ENCODE measurements at places on chromosomes 16 and 17.

- DNase-seq = no peak
These were observed 15.2 kb upstream of the METRNL start for GRCh38 chr17:83064021-83064731.

DNA sequence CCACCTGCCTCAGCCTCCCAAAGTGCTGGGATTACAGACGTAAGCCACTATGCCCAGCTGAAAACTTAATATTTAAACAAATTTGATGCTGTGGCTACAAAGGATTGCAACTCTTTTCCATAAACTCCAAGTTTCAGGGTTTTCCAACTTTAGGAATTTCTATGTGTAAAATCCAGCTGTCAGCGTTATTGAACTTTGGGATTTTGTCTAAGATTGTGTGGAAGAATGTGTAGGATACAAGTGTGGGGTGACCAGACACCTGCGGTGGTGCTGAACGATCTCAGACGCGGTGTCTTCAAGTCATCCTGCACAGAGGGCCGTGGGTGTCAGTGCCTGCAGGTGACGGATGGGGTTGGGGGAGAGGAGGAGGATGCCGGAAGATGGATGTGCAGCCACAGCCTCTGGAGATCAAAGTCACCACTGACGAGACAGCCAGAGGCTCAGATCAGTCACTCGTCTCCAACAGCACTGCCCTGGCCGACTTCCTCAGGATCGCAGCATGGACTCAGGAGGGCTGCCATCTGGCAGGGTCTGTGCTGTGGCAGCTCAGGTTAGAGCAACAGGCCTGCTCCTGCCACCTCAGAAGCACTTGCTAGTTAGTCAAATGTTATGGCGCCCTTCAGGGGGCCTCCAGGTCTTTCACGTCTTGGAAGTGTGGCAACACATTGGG lies 13.0 kb downstream of the ACSF3 start:
- no peak for DNase-seq

DNA sequence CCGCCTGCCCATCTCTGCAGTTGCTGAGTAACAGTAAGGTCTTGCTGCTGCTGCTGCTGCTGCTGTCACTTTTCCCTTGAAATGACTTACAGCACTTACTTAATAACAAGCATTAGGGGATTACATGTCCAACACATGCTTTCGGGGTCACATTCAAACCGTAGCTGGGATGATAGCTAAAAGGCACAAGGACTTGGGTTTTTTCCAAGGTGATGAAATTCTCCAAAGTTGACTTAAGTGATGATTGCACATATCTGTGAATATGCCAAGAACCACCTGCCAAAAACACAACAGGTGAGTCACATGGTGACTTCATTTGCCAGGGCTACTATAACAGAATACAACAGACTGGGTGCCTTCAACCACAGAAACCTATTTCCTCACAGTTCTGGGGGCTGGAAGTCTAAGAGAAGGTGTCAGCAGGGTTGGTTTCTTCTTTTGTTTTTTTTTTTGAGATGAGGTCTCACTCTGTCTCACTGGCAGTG lies 121.9 kb upstream of the TNRC6C start:
- DNase-seq = no peak

- peak; percentile 74 for DNase-seq
These were observed 38.2 kb upstream of the CCDC182 start for GRCh38 chr17:57783338-57783742.

GRCh38 chr16:79041206-79041605 lies 559.3 kb downstream of the MAF start:
- no peak for DNase-seq

DNA sequence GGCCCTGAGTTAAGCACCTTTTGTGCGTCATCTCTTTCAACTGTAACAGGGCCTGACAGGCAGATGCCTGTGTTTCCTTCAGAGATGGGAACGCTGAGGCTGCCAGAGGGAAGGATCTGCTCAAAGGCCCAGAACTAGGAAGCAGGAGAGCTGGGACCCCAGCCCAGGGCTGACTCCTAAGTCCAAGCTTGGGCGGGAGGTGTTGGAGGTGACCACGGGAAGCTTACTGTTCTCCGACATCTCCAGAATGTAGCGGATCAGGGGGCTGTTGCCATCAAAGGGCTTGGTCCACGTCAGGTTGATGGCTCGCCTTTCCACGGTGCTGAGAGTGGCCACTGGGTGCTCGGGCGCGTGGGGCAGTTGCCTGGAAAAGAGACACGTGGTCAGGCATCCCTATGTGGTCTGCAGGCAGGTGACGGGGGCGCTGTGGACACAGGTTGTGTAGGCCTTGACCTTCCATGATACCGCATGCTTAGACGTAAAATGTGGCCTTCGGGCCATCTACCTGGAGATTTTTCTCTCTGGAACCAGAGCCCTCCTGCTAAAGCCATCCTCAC lies 111.4 kb upstream of the CDC42EP4 start:
- no peak for DNase-seq

GRCh38 chr17:46758614-46759013 lies 59.9 kb downstream of the WNT3 start:
- DNase-seq = peak; percentile 47

- DNase-seq = no peak
These were observed 258.4 kb downstream of the MAP2K6 start for GRCh38 chr17:69672924-69673323.

DNA sequence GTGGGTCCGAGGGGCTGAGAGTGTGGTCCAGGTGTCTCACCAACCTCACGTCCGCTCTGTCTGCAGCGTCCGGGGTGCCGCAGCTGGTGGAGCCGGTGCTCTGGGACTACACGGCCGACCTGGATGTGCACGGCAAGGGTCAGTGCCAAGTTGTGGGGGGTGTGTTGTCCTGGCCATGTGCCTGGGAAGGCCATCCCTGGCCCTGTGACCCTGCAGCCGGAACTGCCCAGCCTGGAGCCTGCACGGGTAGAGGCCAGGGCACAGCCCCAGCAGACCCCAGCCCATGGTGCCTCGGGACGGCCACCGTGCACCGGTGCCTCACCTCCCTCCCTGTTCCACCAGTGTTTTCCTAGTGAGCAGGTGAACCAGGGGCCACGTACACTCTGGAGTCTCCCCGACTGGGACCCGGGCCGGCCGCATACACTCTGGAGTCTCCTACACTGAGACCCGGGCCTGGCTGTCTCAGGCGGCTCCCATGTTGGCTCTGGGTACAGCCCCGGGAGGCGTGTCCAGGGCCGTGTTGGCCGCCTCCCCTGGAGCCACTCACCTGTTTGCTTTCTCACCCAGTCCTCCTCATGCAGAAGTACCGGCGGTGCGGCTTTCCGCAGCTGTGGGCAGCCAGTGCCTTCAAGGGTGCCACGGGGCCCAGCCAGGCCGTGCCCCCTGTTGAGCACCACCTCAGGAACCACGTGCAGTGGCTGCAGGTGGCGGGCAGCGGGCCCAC lies 13.8 kb downstream of the CYBC1 start:
- no peak for DNase-seq

GRCh38 chr17:33142705-33143299 lies 150.3 kb downstream of the ASIC2 start:
- no peak for DNase-seq

DNA sequence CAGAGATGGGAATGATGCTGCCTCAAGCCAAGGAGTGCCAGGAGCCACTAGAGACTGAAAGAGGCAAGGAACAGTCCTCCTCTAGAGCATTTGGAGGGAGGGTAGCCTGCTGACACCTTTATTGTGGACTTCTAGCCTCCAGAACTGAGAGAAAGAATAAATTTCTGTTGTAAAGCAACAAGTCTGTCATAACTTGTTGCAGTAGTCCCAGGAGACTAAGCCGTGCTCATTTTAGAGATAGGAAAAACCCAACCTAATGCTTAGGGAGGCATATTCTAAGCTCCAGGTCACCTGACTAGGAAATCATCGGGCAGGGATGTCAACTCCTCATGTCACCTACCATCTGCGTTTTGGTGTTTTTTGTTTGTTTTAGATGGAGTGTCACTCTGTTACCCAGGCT lies 345.4 kb upstream of the EEF2KMT start:
- DNase-seq = no peak

DNA sequence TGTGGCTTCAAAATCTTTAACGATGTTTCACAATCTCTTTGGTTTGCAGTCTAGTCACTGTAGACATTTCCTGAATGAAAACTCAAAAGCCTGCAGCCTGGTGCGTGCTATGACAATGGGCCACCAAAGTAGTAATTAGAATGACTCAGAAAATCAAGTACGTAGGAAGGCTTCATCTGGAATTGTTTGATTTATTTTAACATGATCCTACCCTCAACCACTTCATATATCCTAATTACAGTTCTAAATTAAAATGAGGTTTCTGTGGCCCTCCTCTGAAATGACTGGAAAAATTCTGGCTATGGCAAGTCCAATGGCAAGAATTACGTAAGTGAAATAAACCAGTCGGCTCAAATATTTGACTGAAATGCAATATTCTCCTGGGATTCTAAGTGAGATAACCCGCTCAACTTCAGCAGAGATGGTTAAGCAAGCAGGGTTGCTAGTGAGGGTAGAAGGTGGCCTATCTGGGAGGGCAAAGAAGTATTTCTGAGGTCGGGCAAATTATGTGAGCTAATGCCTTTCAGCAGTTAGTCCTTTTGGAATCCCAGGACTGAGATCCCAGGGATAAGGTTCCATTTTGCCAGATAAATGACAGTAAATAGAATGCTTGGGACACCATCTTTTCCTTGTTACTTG lies 145.6 kb upstream of the MYOCD start:
- peak; percentile 94 for DNase-seq

- no peak for DNase-seq
These were observed 27.2 kb upstream of the C16orf95 start for GRCh38 chr16:87344165-87344930.

DNA sequence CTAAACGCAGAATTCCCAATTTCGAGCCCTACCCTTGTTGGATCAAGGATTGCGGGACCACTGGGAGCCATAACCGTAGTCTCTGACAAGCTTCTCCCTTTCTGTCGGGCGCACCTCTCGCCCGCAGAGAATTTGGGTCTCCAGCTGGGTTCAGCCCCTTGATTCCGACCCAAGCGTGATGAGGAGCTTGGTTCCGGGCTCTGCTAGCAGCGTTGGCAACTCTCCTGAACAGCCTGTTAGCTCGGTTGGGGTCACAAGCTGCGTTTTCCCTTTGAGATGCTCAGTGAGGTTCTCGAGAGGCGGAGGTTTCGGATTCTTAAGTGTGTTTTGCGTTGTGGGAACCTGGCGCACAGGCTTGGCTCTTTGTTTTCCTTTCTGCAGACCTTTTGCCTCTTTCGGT lies 655 bp downstream of the ATXN1L start:
- DNase-seq = no peak

GRCh38 chr16:19868421-19868820 lies 16.2 kb downstream of the GPRC5B start:
- DNase-seq = no peak

GRCh38 chr17:79160980-79161636 lies 86.5 kb downstream of the ENGASE start:
- DNase-seq = peak; percentile 79

DNA sequence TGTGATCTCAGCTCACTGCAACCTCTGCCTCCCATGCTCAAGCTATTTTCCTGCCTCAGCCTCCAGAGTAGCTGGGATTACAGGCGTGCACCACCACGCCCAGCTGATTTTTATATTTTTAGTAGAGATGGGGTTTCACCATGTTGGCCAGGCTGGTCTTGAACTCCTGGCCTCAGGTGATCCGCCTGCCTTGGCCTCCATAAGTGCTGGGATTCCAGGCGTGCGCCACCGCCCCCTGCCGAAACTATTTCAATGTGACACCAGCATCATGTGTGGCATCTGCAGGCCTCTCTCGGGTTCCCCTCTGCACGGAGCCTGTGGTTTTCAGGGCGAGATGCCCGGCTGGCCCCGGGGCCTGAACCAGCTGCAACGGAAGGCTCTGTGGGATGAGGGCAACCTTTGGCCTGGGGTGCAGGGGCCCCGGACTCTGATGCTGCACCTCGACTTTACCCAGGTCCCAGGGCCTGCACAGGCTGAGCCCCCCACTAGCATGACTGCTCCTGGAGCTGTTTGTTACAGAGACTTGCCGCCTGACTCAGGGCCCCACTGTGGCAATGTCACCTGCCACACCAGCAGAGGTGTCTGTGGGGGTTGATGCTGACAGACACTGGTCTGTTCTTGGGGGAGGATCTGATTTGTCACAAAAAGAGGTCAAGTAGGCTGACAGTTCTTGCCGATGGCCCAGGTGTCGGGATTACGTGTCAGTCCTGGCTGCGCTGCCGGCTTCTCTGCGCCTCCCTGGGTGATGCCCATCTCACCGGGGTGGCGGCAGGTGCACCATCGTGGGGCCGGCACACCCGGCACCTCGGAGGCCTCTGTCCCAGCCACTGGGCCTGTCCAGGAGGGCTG lies 8.6 kb upstream of the TEX19 start:
- DNase-seq = peak; percentile 75

GRCh38 chr16:20791923-20792612 lies 14.2 kb downstream of the ERI2 start:
- DNase-seq = no peak

GRCh38 chr16:50711862-50712559 lies 18.6 kb downstream of the NOD2 start:
- DNase-seq = no peak

DNA sequence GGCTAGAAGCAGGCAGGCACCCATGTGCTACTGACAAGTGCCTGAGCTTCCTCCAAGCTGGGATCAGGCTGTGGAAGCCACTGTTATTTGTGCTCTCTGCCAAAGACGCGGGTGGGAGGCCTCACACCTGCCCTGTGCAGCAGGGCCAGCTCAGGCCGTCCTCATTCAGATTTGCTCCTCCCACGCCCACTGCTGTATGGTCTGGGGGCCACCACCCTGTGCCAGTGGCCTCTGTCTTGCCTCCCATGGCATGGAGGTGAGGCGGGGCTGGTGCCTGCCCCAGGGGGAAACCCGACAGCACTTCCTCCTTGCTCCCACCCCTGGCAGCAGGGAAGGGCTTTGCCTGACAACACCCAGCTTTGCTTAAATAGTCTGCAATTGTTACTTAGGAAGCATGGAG lies 356.5 kb upstream of the CDH8 start:
- DNase-seq = no peak

GRCh38 chr17:31792007-31792585 lies 66.9 kb downstream of the COPRS start:
- no peak for DNase-seq

DNA sequence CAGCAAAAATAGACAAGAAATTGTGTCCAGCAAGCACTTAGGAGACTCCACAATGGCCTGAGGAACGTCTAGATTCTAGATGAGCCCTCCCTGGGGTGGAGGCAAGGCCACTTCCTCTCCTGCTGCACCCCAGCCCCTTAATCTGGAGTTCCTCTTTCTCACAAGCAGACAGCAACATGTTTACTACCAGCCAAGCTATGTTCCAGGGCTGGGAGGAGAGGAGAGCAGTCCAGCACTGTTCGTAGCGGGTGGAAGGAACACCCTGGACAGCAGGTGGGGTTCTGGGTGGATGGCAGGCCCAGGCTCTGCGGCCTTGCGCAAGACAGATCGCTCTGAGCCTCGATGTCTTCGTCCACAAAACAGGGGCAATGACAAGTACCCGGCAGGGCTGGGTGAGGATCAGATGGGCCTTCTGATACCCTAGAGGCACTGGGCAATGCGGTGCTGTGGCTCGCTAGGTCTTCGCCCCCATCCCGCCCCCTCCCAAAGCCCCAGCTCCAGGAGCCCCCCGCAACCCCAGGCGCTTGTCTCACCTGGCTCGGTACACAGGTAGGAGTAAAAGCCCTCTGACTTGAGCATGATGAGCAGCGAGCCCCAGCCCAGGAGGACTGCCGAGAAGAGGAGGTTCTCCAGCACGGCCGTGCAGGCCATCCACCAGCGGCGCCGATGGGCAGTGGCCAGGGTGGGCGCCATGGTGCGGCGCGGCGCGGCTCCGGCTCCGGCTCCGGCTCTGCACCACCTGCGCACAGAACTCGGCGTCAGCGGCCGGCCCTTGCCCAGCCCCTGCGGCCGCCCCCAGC lies 1.3 kb downstream of the SLC43A2 start:
- no peak for DNase-seq

Data from H4 (cell line).